ENCODE measurements at places on chromosomes 11 and 22.

DNA sequence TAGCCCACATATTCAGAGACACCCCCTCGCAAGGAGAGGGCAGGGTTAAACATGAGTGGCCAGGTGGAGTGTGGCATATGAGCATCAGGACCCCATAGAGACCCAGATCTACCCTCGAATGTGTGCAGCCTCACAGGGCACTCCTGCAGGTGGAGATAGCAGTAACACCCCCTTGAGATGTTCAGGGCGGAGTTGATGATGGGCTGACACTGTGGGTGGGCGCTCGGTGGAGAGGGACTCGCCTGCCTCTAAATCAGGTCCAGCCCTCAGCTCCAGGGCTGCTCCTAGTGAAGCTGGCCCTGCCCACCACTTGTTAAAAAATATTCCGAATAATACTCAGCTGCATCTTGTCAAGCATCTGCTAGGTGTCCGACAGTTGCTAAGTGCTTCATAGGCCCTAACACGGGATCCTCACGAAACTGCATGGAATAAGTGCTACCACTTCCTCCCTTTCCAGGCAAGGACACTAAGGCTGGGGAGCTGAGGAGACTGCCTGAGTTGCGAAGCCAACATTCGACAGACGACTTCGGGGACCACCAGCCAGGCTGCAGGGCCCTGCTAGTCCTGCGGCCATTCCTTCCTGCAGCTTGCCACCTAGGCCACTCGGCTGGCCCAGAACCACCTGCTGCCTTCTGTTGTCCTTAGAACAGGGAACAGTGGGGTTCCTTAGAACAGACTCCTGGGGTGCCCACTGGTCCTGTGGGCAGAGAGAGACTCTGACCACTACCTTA is 74.0 kb upstream of the WNT11 start:
- DNase-seq, result no peak

- DNase-seq, result no peak
Measured at GRCh38 chr11:16911658-16912057, 102.6 kb downstream of the PLEKHA7 start.

GRCh38 chr11:12377824-12378593 is 638 bp downstream of the PARVA start:
- peak; percentile 25 for DNase-seq

- no peak for DNase-seq
Measured at GRCh38 chr11:72221386-72222075, 3.0 kb upstream of the INPPL1 start.

- DNase-seq, result no peak
Measured at GRCh38 chr22:43554694-43555365, 143.0 kb downstream of the MPPED1 start.

- DNase-seq, result no peak
Measured at GRCh38 chr11:117664897-117665296, 132.1 kb downstream of the DSCAML1 start.

- DNase-seq, result no peak
Measured at GRCh38 chr11:57357856-57358255, 19.7 kb downstream of the P2RX3 start.

- DNase-seq, result no peak
Measured at GRCh38 chr11:119350302-119350701, 3.8 kb upstream of the MFRP start.

DNA sequence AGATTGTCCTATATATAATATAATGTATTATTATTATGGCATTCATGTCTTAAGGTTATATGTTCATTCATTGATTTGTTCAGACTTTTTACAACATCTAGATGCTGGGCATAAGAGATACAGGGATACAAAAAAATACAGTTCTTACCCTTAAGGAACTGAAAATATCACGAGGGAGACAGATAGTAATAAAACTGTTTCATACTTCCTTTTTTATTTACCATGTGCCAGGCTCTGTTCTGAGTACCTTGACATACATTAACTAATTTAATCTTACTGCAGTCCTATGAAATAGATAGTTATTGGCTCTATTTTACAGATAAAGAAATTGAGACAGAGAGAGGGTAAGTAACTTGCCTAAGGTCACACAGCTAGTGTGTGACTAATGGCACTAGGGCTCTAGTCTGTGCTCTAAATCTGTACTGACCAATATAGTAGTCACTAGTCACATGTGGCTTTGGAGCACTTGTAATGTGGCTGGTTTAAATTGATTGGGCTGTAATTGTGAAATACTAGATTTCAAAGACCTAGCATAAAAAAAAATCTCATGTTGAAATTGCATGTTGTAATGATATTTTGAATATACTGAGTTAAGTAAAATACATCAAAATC is 21.3 kb downstream of the TRIM44 start:
- no peak for DNase-seq

DNA sequence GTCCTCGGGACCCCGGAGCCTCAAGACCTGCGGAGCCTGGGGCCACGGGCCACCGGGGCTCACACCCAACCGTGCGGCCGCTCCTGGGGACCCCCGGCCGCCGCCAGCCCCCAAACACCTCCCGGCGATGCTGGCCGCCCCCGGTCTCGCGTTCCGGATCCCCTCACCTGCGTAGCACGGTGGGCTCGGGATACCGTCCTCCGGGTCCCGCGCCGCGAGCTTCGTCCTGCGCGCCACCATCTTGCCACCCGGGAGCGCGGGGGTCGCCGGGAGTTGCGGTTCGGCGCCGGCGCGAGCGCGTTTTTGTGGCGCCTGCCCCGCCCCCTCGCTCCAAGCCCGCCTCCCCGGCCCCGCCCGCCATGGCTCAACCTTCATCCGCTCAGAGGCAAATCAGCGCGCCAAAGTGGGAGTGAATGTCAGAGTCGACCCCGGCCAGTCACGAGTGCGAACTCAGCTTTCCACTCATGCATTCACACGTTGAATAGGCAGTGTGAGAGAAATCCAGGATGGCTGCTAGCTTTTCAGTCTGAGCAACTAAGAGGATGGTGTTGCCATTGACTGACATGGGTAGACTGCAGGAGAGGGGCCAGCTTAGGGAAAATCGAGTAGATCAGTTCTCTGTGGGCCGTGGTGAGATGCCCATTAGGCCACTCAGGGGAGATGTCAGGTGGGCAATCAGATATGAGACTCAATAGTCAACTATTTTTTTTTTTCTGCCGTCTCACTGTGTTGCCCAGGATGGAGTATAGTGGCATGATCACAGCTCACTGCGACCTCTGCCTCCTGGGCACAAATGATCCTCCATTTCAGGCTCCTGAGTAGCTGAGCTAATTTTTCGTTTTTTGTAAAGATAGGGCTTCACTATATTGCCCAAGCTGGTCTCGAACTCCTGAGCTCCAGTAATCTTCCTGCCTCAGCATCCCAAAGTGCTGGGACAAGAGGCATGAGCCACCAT is 28.3 kb downstream of the SERHL2 start:
- peak; percentile 84 for DNase-seq

- no peak for DNase-seq
Measured at GRCh38 chr11:1397146-1397861, 7.6 kb downstream of the BRSK2 start.

DNA sequence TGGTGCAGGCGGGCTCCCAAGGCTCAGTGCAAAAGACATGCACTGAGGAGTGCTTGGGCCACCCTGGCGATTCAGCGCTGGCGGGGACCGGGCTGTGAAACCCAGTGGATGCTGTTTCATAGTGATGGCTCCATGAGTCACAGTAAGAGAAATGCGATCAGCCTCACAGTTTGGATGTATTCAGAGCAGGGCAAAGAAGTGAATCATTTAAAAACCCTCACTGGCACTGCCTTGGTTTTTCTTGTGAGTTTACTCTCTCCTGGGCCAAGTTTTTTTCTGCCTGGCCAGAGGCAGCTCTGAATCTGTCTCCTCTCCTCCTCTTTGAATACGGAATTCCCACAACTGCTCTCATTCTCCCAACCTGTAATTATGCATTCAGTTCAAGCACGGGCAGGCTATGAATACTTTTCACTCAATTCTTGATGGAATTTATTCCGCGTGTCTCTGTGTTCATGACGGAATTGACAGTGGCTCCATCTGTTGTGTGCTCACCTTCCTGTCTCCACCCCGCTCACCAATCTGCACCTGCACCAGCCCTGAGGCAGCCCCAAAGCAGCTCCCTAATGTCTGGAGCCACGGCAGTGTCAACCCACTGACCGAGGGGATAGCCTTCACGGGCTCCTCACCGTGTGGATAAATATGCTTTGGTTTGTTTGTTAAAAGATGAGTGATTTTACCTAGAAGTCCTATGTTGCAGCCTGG is 14.9 kb downstream of the ADAMTS8 start:
- DNase-seq, result no peak

GRCh38 chr11:66685276-66686099 is 7.8 kb upstream of the RBM4B start:
- no peak for DNase-seq

Measured in activated T-cell treated with anti-CD3 and anti-CD28 coated beads, Interleukin-2, amount 50 U/mL, for 1 hour (primary cell).